NB4 (cell line): ENCODE measurements at places on chromosomes 1 and 21.

GRCh38 chr1:57309630-57310029 lies 114.2 kb downstream of the DAB1 start:
- no peak for DNase-seq

GRCh38 chr1:245043611-245043940 lies 111.2 kb upstream of the KIF26B start:
- DNase-seq: no peak

DNA sequence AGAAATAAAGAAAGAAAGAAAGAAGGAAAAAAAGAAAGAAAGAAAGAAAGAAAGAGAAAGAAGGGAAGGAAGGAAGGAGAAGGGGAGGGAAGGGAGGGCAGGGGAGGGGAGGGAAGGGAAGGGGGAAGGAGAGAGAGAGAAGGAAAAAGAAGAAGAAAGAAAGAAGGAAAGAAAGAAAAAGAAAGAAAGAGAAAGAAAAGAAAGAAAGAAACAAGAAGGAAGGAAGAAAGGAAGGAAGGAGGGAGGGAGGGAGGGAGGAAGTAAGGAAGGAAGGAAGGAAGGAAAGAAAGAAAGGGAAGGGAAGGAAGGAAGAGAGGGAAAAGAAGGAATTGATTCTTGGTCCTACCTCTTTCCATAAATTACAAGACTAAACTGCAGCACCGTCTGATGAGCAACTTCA lies 186.1 kb downstream of the URB2 start:
- DNase-seq: no peak

- DNase-seq: no peak
These were observed 225.2 kb upstream of the TNR start for GRCh38 chr1:175968486-175969172.

DNA sequence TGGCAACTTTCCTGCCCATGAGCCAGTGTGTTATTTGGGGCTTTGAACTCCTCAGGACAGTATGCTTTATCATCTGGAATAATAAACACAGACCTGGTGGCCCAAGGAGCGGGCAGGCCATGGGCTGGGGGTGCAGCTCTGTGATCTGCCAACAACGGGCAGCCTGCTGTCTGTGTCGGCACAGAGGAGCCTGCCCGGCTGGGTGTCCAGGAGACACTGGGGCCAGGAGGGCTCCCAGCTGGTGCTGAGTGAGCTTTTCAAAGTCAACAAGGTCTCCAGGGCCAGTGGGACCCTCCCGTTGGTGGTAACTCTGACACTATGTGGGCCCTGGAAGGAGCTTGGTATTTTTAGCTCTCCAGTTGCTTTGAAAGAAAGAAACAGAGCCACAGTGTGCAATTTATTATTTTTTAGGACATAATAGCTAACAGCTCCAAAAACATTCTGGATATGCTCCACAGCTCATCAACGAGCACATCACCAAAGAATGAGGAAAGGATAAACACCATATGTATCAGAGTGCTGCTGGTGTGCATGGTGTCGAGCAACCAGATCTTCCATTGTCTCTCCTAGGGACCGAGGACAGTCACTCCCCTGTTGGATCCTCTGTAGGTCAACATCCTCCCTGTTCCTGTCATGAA lies 488.7 kb upstream of the USP24 start:
- DNase-seq: no peak

GRCh38 chr1:170931650-170932049 lies 3.7 kb upstream of the MROH9 start:
- no peak for DNase-seq

DNA sequence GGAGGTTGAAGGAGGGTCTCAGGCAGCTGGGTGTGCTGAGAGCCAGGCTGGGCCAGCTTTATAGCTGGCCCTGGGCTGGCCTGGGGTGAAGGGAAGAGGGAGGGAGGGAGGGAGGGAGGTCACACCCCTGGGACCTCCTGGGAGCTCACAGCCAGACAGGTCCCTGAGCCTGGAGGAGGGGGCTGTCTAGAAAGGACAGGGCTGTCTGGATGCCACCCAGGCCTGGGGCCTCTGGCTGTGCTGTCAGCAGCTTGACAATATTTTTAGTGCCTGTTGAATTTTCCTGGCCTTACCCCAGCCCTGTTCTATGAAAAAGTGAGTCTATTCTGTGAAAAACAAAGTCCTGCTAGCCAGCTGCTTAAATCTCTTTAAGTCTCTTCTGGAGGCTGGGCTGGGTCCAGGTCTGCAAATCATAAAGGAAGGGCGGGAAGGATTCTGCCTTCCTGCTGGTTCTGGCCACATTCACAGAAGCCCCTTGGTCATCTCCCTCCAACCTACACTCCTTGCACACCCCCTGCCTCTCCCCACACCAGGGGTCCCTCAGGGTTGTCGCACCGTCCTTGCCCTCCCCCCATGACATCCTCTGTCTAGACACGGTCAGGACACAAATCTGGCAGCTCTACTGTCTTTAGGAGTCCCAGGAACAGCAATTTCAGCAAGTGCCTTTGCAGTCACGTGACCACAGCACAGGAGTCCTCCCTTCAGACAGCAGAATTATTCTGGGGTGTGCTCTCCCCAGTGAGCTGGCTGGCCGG lies at the start of gene LEFTY2:
Gene LEFTY2 (minus strand): TSS at position 34 of the 755 bp plus-strand sequence. CDS start 80 bp downstream, outside the sequence.
- no peak for DNase-seq

- DNase-seq: peak; percentile 20
These were observed 1.5 kb downstream of the TTC3 start for GRCh38 chr21:37074546-37074945.

DNA sequence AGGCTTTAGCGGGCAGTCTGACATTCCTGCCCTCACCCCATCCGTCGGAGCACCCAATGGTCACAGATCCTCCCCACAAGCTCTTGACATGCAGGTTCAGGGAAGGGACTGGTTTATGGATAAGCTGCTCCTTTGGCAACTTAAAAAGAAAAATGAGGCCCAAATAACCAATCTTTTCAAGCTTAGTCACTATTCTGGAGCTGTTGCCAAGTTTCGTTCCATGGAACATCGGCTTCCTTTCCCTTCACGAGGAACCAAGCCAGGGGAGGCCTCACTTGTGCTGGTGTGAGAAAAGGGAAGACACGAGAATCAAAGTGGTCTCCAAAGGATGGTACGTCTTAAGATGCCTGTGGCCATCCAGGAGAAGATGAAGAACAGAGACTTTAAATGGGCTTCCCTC lies 46.1 kb upstream of the LPAR3 start:
- DNase-seq: no peak

DNA sequence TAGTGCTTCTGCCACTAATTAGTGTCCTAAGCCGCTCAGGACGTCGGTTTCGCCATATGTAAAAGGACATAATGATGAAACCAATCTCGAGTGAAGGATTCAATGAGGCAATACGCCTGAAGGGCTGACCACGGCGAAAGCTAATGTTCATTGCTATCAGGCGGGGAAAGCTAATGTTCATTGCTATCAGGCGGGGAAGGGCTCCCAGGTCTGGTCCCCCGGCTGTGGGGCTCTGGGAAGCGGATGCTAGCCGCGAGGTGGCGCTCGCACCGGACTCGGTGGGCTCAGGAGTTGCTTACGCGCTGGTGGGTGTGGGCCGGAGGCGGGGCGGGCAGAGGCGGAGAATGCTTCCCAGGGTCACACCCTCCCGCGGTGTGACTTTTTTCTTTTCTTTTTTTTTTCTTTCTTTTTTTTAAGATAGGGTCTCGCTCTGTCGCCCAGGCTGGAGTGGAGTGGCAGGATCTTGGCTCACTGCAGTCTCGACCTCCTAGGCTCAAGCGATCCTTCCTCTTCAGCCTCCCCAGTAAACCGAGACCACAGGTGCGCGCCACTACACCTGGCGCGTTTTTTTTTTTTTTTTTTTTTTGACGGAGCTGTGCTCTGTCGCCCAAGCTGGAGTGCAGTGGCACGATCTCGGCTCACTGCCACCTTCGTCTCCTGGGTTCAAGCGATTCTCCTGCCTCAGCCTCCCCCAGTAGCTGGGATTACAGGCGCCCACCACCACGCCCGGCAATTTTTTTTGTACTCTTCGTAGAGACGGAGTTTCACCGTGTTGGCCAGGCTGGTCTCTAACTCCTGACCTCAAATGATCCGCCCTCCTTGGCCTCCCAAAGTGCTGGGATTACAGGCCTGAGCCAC lies 1.1 kb upstream of the PEAR1 start:
- peak; percentile 88 for DNase-seq

GRCh38 chr1:209791920-209792319 lies 7.6 kb upstream of the C1orf74 start:
- no peak for DNase-seq

- DNase-seq: no peak
These were observed 29.7 kb downstream of the SLC26A9 start for GRCh38 chr1:205913451-205914154.

DNA sequence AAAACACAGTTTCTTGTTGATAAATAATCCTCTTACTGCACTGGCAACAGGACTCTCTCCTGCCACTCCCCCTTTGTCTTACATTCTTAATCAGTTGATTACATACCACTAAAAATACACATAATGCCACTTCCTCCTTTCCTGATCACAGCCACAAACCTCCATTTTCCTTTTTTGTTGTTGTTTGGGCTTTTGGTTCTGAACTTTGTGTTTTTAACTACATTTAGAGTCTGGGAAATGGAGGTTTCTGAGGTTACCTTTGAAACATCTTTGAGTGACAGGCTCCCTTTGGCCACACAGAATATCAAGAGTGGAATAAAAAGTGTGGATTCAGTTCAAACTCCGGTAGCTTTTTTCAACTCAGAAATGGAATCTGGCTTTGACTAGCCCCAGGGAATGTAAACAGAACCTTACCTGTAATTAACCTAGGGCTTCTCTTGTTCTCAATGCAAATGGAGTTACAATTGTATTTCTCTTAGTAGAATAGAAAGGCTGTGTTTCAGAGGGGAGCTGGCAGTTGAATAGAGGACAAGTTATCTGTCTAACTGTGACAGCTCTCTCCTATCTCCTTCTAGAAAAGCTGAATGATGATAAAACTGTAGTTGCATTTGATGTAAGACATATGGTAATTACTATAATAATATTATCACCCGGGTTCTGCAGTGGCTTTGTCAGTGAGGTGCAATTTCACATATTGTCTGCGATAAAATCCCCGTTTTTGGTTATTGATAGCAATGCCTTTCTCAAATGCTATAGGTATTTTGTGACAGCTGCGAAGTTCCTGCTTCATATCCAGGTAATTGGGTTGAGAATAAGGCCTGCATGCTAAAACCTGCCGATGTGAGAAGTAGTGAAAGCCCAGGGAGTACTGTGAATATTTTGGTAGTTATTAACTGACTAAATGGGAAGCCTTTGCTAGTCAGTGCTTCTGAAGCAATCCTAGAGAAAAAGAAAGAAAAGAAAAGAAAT lies 66.9 kb downstream of the ST6GALNAC5 start:
- no peak for DNase-seq

DNA sequence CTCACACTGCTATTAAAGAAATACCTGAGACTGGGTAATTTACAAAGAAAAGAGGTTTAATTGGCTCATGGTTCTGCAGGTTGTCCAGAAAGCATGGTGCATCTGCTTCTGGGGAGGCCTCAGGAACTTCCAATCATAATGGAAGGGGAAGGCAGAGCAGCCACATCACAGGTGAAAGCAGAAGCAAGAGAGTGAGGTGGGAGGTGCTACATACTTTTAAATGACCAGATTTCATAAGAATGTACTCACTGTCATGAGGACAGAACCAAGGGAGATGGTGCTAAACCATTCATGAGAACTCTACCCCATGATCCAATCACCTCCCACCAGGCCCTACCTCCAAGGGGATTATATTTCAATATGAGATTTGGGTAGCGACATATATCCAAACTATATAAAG lies 55.7 kb downstream of the MRPL39 start:
- no peak for DNase-seq

GRCh38 chr1:234585330-234586055 lies 24.5 kb downstream of the IRF2BP2 start:
- DNase-seq: no peak

DNA sequence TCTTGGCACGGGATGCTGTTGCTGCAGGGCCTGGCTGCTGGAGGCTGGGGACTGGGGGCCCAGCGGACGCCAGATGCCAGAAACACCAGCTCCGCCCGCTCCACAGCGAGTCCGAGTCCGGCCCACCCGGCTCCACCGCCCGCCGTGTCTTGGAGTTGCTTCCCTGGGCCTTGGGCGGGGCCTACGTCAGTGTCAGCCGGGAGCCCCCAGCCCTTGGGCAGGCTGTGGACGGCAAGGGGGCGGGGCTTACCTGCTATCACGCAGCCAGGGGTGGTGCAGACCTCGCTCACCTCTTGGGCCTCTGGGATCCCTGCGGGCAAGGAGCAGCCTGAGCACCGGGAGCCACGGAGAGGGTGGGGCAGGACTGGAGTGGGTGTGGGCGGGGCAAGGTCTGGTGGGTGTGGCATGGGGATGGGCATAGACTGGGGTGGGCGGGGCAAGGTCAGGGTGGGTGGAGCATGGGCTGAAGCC lies 21.8 kb downstream of the MMEL1 start:
- no peak for DNase-seq

- DNase-seq: no peak
These were observed 2.8 kb upstream of the KCNA3 start for GRCh38 chr1:110677526-110677925.

GRCh38 chr1:232443372-232443771 lies 186.6 kb downstream of the SIPA1L2 start:
- DNase-seq: no peak

DNA sequence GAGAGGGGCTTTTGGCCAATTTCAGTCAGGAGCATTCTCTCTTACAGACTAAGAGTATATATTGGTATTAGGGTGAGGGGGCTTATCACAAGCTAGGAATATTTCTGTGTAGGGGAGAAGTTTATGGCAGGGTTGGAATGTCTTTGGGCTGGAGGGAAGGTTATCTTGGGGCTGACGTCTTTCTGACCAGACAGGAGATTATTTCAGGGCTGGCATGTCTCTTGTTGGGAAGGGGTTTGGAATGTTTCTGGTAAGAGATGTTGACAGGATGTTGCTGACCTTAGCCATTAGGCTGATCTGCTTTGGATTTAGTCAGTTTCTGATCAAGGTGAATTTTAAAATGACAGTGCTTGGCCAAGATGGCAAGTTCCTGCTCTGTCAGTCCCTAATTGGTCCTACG lies 17.8 kb upstream of the HSD3B1 start:
- no peak for DNase-seq

- DNase-seq: no peak
These were observed 43.5 kb downstream of the CDC42 start for GRCh38 chr1:22096036-22096435.

DNA sequence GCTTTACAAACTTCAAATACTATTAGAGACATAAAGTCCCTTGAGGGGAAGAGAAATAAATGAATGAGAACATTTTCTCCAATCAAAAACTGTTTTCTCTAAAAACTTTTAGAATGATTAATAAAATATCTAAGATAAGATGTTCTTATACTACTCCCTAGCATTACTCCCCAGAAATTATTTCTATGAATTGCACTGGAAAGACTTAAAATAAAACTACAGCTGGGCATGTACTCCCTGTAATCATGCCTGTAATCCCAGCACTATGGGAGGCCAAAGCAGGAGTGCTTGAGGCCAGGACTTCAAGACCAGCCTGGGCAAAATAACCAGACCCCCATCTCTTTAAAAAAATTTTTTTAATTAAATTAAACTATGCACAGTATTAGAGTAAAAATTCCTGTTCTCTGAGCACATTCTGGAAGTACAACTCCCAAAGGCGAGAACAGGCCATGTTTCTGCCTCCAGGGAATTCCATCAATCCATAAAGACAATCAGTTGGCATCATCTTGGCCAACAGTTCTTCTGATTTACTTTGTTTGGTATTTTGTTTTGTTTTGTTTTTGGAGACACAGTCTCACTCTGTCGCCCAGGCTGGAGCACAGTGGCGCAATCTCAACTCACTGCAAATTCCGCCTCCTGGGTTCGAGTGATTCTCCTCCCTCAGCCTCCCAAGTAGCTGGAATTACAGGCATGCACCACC lies 77.9 kb downstream of the TGFBR3 start:
- no peak for DNase-seq

GRCh38 chr1:185568155-185569123 lies 165.8 kb upstream of the HMCN1 start:
- peak; percentile 42 for DNase-seq

GRCh38 chr1:48079096-48079495 lies 81.9 kb upstream of the TRABD2B start:
- DNase-seq: no peak
